Motor neuron (in vitro differentiated cells): ENCODE measurements at places on chromosomes 11 and 22.

- no peak for ATAC-seq
Observed at GRCh38 chr22:29310065-29310862, 3.8 kb downstream of the GAS2L1 start.

- no peak for ATAC-seq
Observed at GRCh38 chr22:25643232-25644000, 78.9 kb downstream of the GRK3 start.

DNA sequence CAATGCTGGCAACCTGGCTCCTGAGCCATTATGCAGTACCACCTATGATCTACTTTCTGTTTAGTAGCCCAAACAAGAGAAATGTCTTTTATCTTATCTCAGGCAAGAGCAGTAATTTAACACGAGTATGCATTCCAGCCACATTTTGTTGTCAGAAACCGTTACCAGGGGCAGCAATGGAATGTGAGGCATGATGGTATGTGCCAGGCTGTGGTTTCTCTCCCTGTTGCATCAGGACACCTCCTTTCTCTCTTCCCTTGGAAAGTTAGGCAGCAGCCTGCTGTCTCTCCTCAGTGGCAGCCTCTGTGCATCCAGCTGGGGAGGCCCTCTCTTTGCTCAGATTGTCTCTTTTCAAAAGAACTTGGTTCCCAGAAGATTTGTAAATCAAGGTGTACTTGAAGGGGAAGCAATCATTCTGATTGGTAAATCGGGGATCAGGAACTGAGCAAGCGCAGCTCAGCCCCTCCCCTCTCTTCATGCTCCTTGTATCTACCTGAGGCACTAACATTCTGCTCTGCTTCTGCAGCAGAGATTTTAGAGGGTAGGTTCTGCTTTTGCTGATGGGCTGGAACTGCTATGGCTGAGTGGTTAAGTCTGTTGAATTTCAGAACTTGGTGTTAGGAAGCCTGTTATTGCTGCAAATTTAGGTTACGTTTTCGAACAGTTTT lies 229.2 kb downstream of the ADAMTS15 start:
- ATAC-seq, result peak; percentile 53

- ATAC-seq, result no peak
Observed at GRCh38 chr11:31808721-31809540, 2.2 kb downstream of the PAX6 start.

GRCh38 chr11:83612891-83613766 lies 327.0 kb upstream of the CCDC90B start:
- ATAC-seq, result no peak

GRCh38 chr11:122505304-122506006 lies 150.1 kb upstream of the UBASH3B start:
- peak; percentile 100 for ATAC-seq

GRCh38 chr11:14973621-14974514 lies 1.7 kb upstream of the CALCA start:
- ATAC-seq, result peak; percentile 68

DNA sequence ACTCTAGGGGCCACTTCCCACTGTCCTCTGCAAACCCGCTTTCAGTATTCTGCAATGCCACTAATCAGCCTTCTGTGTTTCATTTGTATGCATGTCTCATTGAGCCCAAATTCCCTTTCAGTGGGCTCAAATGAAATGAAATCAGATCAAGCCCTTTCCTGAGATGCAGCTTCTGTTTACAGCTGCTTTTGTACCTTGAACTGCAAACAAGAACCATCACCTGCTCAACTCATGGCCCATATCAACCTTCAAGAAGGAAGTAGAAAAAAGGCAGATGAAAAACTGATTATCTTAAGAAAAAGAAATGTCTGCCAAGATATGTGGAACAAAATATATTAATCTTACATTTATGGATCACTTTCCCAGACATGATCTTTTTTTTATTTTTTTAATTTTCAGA lies 141.1 kb upstream of the ARHGAP42 start:
- ATAC-seq, result no peak

- no peak for ATAC-seq
Observed at GRCh38 chr22:48531761-48532435, 1295.8 kb downstream of the BRD1 start.

DNA sequence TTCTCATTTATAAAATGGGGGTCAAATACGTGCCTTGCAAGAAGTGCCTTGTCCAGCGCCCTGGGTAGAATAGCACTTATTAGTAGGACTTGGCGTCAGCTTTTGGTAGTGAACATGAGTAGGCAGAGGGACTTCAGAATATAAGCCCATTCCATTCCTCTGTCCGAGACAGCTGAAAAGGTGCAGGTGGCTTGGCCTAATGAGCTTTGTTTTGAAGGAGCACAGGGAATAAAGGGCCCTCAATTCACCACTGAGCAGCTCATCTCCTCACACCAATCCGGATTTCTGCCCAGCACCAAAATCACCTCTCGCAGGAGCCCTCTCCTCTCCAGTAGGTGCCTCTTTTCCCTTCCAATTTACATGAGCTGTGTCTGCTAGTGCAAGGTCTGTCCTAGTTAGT lies 91.2 kb downstream of the DSCAML1 start:
- ATAC-seq, result no peak

GRCh38 chr11:28629235-28629634 lies 521.0 kb downstream of the METTL15 start:
- no peak for ATAC-seq

DNA sequence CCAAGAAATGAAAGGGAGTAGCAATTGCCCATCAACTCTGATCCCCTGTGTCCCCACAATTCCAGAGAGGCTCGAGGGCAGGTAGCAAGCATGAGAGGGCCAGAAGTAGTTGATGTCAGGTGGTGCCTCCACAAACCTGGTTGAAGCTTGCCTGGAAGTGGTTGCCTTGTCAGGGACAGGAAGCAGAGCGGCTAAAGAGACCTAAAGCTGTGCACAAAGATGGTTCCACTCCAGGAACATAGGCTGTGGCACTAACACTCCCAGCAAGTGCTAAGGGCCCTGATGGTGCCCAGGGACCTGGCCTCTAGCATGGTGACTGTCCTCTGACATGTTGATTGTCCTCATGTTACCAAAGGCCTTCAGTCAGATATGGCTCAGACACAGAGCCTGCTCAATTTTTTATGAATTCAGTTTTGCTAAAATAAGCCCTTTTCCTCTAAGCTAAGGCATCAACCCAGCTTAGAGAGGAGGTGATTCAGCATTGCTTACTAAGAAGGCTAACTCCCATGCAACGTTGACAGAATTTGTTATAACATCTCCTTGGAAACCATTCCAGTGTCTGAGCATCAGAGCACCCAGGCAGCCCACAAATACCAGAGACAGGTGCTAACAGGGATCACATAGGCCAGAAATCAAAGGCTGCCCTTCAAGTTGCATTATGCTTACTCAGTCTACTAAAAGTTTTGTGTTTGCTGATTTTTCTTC lies 196.3 kb upstream of the ARHGAP20 start:
- peak; percentile 29 for ATAC-seq

DNA sequence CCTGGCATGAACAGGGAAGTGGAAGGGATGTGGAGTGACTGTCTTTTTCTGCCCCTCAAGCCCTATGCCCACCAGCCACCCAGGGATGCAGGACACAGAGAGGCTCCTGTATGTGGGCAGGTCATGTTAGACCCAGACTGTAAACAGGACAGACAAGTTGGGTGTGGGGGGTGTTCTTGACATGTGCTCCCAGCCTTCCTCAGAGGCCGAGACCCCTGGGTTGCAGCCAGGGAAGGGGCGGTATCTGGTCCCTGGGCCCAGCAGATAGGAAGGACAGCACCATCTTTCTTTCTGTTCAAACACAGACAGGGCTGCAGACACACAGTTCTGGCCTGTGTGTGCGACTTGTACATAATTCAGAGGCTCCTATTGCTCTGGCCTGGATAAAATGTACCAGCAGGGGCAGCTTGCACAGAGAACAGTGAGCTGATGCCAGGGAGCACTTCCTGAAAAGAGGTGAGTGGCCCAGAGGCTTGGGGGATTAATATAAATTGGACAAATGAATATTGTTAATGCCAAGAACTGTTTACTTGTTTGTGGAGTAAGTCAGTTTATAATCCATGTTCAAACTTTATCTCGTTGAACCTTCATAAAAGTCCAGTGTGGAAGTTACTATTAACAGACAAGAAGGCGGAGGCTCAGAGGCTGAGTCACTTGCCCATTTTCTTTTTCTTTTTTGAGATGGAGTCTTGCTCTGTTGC lies 16.6 kb downstream of the GDPD5 start:
- ATAC-seq, result no peak

- ATAC-seq, result no peak
Observed at GRCh38 chr11:126497581-126498122, 142.2 kb downstream of the ST3GAL4 start.

GRCh38 chr11:111870522-111870885 lies 877 bp downstream of the ALG9 start:
- no peak for ATAC-seq

DNA sequence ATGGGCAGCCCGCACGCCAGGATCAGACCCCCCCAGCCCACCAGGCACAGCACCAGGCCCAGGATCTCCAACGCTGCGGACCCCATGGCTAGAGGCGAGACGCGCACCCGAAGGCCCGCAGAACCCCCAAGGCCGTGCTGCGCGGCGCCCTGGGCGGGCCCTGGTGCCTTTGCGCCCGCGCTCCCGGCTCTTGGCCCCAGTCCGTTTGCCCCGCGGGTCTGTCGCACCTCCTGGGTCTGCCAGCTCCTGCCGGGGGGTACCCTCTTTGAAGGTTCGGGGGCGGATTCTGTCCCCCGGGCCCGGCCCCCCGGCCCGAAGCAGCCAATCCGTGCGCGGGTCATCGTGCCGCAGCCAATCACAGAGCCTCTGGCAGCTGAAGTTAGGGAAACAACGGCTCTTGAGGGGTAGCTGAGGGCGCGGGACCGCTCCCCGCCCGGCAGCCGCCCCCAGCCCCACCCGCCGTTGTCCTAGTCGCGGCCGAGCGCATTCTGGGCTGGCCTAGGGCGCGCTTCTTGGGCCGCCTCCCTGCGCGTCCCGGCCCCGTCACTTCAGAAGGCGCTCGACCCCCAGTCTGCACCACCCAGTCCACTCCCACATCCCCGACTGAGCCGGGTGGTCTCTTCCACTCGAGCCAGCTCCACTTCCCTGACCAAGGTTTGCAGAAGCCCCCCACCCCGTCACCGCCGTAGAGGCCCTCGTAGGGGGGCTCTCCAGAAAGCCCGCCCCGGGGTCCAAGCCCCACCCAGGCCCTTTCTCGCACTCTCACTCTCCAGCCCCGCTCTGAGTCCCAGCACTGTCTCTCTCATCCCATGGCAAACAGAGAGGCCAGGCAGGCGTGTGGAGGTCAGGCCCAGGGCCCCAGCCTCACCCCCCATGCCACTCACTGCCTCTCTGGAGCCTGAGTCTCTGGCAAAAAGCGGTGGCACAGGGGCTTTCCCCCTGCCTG lies at the start of gene CLDN5:
CLDN5 (minus strand) TSS at position 241 of the 946 bp plus-strand sequence; CDS start at position 86, 155 bp downstream.
- peak; percentile 62 for ATAC-seq

DNA sequence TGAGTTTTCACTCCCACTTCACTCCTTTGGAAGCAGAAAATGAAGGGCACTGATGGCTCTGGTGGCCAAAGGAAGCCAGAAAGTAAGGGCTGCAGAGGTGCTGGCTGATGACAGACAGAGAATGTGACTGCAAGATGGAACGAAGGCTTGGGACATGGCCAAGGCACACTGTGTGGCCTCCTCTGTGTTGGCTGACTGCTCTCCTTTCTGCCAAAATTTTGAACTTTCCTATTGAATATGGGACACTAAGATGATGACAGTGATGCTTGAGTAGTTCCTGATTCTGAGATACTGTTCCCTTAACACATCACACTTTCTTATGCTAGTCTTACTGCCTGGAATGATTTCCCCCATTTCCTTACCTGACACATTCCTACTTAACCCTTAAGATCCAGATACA lies 156.4 kb downstream of the SWAP70 start:
- no peak for ATAC-seq

DNA sequence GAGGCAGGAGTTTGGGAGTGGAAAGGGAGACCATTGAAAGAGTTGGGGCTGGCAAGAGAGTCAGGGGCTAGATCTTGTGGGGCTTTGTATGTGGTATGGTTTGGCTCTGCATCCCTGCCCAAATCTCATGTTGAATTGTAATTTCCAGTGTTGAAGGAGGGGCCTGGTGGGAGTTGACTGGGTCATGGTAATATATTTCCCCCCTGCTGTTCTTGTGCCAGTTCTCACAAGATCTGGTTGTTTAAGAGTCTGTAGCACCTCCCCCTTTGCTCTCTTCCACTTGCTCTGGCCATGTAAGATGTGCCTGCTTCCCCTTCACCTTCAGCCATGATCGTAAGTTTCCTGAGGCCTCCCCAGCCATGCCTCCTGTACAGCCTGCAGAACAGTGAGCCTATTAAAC lies 10.1 kb upstream of the RAB3IL1 start:
- no peak for ATAC-seq

GRCh38 chr11:100640071-100640470 lies 47.0 kb upstream of the ARHGAP42 start:
- ATAC-seq, result no peak

DNA sequence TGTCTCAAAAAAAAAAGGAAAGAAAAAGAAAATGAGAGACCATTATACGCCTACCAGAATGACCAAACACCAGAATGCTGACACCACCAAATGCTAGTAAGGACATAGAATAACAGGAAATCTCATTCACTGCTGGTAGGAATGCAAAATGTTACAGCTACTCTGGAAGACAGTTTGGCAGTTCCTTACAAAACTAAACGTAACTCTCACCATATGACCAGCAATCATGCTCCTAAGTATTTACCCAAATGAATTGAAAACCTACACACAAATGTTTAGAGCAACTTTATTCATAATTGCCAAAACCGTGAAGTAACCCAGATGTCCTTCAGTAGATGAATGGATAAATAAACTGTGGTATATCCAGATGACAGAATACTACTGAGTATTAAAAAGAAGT lies 7.2 kb downstream of the CHKA start:
- ATAC-seq, result no peak

DNA sequence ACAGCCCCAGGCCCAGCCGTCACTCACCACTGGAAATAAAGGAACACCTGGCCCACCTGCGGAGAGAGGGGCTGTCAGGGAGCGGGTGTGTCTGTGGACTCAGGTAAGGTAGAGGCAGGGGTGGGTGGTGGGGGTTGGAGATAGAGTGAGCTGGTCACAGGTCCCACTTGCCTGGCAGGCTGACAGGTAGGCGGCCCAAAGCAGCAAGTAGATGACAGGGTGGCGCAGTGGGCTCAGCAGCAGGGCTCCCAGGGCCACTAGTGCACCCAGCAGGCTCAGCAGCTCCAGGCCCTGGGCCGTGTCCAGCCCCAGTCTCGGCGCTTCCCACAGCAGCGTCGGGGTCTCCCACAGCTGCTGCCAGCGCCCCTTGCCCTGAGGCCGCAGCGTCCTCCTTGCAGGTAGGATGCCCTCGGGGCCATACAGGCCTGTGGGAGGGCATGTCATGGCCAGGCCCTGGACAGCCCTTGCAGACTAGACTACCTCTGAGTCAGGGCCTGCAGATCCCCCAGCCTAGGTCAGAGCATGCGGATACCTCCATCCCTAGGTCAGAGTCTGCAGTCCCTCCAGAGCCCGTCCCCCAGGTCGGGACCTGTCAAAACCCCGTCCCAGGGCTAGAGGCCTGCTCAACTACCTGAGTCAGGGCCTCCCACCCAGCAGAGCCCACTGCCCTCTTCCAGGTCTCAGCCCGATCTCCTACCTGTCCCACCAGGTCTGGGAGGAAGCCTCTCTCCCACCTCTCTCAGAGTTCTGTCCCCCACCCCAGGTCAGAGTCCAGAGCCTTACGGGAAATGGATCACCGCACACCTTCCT lies 686 bp downstream of the LMF2 start:
- ATAC-seq, result peak; percentile 2

DNA sequence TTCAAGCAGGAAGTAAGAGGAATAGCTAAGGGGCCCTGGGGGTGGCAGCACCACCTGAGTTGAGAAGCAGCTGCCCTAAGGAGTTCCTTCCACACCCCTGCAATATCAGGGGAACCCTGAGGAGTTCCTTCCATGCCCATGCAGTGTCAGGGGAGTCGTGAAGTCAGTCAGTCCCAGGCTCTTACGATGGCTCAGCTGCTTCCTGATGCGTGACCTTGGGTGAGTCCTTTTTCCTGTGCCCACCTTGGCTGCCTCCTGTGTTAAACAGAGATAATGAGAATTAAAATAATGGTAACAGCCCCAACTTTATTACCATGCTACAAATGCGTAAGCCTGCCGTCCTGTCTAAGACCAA lies 181.1 kb downstream of the MIAT start:
- ATAC-seq, result no peak
